ENCODE measurements at places on chromosomes 12 and 14.

- DNase-seq: no peak
Measured at GRCh38 chr14:81385886-81386285, 14.2 kb downstream of the STON2 start.

DNA sequence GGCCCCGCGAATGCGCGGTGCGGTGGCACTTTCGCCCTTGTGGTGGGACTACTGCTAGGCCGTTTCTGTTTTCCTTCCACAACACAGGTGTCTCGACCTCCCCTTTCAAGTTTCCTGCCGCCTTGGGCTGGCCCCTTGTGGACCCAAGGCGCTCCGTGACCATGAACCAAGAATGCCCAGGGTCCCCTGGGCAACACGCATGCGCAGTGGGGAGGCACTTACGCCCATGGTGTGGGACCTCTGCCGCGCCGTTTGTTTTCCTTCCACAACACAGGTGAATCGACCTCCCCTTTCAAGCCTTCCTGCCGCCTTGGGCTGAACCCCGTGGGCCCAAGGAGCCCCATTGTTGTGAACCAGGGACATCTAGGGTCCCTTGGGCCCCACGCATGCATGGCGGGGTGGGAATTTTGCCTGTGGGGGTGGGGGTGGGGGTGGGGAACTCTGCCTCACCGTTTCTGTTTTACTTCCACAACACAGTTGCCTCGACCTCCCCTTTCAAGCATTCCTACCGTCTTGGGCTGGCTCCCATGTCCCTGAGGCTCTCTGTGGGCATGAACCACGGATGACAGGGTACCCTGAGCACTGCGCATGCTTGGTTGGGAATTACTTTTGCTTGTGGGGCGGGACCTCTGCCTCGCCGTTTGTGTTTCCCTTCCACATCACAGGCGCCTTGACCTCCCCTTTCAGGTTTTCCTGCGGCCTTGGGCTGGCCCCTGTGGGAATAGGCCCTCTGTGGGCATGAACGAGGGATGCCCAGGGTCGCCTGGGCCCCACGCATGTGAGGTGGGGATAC lies 355.1 kb downstream of the ALG10 start:
- no peak for DNase-seq

- DNase-seq: no peak
Measured at GRCh38 chr12:87870061-87870460, 159.1 kb downstream of the C12orf50 start.

DNA sequence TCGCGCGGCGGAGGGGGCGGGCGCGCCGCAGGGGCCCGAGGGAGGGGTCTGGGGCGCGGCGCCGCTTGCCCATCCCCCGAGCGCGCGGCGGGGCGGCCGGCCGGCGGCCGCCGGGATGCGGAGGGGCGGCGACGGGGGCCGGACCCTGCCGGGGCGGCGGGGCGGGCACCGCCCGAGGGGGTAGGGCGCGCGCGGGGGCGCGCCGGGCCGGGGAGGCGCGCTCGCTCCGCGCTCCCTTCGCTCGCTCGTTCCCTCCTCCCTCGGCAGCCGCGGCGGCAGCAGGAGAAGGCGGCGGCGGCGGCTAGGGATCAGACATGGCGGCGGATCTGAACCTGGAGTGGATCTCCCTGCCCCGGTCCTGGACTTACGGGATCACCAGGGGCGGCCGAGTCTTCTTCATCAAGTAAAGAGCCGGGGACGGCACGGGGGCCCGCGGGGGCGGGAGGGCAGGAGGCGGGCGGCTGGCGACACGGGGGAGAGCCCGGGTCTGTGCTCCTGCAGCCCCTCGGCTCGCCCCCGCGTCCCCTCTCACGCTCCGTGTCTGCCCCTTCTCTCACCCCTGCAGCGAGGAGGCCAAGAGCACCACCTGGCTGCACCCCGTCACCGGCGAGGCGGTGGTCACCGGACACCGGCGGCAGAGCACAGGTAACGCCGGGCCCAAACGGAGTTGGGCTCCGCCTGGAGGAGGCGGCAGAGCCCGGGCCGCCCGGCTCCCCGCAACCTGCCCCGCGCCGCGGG lies at the start of gene PLEKHA5:
PLEKHA5 (plus strand) TSS at position 248 of the 738 bp plus-strand sequence; CDS start at position 315, 67 bp downstream.
- peak; percentile 48 for DNase-seq

DNA sequence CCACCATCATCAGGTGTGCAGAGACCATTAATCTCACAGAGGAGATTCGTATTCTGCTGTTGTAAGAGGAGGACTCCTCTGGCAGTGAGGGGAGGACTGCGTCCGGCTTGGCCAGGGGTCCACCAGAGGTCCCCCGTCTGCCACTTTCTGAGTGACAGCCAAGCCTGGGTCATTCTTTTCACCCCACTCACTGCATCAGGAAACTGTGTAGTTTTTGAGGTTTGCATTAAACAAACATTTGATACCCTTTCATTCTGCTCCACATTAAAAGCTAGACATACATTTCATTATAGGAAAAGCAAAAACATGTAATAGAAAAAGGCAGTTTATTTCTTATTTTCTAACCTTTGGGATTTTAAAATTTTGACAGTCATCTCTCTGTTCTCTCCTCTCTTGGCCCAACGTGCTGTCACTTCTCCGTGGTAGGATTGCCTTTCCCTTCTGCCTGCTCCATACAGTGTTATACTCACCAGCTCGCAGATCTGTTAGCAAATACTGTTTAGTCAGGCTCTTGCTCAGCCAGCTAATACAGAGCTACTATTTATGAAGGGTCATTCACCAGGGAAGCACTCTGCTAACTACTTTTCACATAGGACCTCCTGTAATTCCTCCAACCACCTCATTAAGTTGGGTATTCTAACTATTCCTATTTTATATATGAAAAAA lies 99.3 kb downstream of the PELI2 start:
- DNase-seq: no peak
